ENCODE measurements at places on chromosomes 2 and 18. TPM values are rescaled to one million over a fixed set of nuclear protein-coding genes. Genes with fewer than 3 reads are reported as not detected.

DNA sequence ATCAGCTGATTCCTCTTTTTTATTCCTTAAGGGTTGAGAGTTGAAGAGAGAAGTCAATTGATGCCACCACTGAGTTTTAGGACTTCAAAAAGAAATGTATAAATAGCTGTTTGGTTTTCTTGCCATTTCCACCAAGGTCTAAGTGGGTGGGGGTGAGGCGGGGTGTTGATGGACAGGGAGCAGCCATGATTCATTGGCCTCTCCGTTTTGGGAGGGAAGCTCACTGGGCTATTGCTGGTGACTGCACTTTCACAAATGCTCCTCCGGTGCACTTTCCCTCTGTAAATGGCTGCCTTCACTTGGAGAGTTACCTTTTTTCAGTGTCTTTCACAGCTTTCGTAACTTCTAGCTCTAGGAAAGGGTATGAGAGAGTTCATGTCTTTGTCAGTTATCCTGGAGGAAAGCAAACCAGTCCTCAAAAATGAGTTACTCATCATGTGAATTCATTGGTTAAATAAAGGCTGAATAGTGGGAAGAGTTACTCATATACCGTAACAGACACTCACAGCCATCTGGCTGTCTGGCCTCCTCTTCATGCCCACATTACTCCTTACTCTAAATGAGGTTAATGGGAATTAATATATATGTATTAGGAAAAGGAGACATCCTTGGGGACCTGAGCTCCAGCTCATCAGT lies 17.4 kb upstream of the CTAGE1 start:
- DNase-seq, result peak; percentile 79

DNA sequence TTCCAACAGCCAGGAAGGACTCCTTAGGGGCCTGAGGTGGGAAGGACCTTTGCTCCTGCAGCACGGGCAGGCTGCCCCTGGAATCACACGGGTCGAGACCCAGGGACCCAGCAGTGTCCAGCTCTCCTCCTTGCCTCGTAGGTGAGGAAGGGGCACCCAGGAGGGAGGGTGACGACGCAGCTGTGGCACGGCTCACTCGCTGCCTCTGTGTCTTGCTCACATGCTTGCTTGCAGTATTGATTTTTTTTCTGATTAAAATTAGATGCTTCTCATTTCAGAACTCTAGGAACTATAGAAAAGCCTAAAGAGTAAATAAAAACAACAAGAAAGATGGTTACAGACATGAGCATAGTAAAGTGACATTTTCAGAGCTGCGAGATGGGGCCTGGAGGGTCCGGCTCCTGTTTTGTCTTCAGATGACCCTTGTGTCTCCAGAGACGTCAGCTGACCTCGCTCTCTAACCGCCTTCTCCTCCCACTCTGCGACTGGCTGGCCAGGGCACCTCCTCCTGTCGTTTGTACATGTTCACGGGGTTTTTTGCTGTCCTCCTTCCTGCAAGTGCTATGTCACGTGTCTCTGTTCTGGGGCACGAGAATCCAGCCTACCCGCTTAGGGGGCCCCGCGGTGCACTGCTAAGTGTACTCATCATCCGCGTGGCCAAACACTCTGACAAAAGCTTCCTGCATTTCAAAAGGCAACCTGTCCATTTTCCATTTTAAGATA lies 65.7 kb upstream of the ZNF236 start:
- DNase-seq, result no peak

Gene NOL4
- not detected for total RNA-seq

GRCh38 chr2:5373200-5373599 lies 319.0 kb upstream of the SOX11 start:
- no peak for DNase-seq

DNA sequence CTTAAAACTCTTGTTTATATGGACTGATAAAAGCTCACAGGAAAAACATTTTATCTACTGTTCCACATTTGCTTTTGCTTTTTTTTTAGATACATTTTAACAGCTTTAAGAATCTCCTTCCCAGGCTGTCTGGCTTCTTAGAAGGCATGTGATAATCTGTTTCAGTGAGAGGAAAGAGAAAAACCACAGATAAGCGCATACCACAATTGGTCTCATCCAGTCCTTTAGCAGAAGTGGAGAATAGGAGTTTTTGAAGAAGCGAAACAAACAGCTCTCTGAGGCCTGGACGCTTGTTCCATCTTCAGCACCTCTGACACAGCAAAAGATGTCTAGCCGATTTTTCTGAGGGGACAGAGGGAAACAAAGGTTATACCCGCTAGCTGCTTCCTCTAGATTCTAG lies 37.6 kb downstream of the RMC1 start:
- DNase-seq, result no peak

Gene CNGA3
- 2.5 TPM for total RNA-seq

- DNase-seq, result no peak
Measured at GRCh38 chr18:23306822-23307221, 146.3 kb upstream of the RIOK3 start.

DNA sequence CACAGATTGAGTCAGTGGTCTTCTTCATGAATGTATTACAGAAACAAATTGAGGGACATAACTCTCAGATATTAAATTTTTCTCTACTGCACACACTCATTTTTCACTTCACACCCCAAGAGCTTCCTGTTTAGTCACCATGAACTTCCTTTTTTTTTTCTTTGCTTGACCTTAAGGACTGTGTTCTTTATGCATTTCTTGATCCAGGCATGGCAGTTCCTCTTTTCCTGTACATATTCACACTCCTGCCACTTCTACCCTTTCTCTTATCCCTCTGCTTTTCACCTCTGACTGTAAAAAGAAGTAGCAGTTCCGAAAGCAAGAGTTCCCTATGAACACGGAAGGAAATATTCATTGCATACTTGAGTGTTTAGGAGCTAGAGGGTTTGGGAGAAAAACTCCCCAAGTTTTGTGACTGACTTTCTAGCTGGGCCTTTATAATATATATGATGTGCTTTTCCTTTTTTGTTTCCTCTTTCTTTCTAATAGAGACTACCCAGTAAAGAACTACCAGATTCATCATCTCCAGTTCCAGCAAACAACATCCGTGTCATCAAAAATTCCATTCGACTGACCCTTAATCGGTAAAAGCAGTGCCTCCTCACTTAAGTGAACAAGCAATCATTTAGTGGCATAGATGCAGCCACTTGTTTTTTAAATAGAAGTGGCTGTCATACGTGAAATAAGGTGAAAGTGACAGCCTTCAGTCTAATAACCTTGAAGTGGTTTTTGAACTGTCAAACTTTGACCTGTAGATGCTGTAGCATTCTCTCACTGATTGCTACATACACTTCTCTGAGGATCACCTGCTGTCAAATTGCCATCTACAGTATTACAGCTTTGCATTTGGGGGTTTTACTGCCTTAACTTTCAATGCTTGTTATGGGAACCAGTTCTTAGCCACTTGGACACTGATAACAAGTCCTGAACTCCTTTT lies 40.8 kb downstream of the PAPOLG start:
- DNase-seq, result peak; percentile 10

- DNase-seq, result no peak
Measured at GRCh38 chr2:190301032-190301431, 18.6 kb downstream of the HIBCH start.

- DNase-seq, result no peak
Measured at GRCh38 chr18:79796016-79796415, 1.7 kb upstream of the KCNG2 start.

DNA sequence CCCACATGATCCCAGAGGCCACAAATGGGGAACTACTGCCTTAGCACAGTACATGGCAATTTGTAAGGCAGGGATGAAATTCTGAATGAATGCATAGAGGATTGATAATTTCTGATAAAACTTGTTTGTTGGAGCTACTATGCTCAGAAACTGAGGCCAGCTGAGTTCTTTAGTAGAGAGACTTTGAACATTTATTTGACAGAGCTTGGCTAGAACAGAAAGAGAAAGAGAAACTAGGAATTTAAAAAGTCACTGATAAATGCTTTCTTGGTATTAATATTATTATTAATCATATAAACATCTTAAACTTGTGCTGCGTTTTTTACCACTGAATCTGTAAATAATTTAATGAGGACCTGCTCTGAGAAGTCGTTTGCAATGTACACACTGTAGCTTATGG lies 923.7 kb upstream of the CNTNAP5 start:
- DNase-seq, result no peak

DNA sequence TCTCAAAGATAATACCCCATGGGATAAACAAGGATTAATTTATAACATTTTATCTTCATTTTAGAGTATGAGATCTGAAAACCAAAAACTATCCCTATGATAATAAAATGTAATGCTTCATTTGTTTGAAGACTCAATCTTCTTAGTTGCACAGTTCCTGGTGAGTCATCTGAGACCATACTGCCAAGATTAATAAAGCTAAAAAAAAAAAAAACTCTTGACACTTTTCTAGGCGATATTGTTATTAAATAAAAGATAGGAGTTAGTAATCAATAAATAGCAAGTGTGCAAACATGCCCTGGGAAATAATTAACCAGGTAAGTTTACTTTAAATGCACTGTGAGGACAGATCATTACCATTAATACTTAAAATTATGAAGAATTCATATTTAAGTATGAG lies 83.9 kb downstream of the RPE start:
- no peak for DNase-seq

GRCh38 chr18:79496978-79497637 lies 101.4 kb downstream of the NFATC1 start:
- DNase-seq, result no peak

DNA sequence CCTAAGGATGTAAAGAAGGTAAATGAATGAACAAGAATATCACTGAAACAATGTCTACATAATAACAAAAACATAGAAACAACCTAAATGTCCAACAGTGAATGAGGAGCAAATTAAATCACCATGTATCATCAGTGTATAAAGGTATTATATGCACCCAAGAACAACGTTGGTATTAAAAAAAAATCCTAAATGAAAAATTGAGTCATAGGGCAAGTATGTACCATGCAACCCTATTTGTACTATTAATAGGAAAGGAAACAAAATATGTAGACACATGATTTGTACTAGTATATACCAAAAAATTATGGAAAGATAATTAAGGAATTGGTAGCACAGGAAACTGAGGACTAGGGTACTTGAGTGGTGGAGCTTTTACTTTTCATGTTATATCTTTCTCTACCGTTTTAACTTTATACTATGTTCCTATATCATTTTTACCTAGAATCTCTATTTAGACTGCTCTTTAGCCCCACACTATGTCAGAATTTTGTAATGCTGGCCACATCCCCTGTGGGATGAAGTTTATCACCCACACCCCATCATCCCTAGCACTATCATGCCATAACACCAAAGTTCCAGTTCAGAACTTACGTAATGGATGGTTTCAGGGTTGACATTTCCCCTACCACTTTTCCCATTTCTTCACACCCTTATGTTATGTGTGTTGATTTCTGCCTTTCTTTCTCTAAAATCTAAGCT lies 25.6 kb downstream of the IKZF2 start:
- DNase-seq, result no peak

Gene FLACC1
- 5.1 TPM for total RNA-seq

DNA sequence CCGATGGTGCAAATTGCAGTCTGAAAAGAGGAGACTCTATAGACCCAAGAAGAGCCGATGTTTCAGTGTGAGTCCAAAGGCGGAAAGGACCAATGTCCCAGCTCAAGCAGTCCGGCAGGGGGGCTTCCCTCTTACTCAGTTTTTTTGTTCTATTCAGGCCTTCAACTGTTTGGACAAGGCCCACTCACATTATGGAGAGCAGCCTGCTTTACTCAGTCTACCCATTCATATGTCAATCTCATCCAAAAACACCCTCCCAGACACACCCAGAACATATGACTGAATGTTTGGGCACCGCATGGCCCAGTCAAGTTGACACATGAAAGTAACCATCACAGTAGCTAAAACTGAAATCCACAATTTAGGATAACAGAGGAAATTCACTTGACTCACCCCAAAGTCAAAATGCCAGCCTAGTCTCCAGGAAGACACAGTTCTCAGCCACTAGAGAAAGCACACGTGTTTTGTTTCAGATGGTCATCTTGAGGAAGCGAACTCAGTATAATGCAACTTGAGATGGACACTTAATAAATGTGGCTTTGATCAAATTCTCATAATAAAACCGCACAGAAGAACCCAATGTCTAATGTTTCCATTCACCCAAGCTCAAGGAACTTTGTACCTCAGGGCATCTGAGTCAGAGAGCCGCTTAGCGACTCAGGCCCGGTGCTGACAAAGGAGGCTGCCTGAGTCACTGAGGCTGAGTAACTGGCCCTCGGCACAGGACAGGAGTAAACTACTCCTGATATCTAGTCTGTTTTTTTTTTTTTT lies 2.4 kb downstream of the FHL2 start:
- no peak for DNase-seq

DNA sequence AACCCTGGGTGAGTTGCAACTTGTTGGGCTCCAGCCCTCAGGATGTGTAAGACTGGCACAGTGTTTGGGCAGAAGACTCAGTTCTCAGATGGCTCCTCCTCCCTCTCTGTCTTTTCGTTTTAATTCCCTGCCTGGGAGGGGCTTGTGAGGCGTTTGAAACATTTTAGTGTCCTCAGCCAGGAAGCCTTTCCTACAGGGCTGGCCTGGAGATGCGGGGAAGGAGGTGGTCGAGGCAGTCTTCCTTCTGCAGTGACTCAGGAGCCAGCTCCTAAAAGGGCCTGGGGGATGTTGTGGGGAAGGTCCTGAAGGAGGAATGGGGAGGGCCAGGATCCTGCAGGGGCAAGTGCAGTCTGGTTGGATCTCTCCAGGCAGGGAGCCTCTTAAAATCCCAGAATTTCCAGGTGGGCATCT lies 22.1 kb upstream of the IGFBP5 start:
- no peak for DNase-seq

DNA sequence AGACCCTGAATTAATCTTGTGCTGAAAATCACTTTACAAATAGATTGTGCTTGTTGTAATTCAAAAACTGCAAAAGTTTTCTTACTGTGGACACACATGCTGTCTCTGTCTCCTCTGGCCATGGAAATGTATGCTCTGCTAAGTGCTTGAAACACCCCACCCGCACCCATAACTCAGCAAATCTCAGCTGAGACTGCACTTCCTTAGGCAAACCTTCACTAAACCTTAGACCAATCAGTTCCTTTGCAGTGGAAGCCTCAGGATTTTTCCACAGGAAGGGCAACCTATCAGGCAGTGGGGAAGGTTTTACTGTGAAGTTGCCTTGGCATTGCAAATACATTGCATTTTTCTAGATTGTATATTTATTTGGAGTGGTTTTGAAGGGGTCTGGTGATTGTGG lies 62.2 kb upstream of the PLA2R1 start:
- DNase-seq, result no peak

Gene UGT1A8
- not detected for total RNA-seq

GRCh38 chr2:237432484-237433092 lies 18.6 kb upstream of the COL6A3 start:
- DNase-seq, result no peak

Gene PDCD1
- 0.83 TPM for total RNA-seq

DNA sequence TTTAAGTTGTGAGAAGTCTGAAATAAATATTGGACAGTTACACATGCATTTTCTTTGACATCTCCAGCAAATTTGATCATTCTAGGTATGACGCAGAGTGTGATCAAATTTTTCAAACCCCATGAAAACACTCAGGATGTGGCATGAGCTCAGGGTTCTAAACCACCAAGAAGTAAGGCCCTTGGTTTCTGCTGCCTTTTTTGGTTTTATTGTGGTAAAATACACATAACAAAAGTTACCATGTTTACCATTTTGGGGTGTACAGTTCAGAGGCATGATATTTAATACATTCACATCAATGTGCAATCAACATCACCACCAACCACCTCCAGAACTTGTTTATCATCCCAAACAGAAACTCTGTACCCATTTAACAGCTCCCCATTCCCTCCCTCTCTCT lies 64.3 kb upstream of the TTN start:
- DNase-seq, result no peak

GRCh38 chr2:151343073-151343472 lies 14.3 kb upstream of the TNFAIP6 start:
- no peak for DNase-seq

Measured in esophagus muscularis mucosa (tissue), 4 donors.